Left lung (tissue), 14 donors: ENCODE measurements at places on chromosomes 11 and 22.
A peak's percentile ranks its signal among the peaks of the same experiment; 100 is the strongest.

DNA sequence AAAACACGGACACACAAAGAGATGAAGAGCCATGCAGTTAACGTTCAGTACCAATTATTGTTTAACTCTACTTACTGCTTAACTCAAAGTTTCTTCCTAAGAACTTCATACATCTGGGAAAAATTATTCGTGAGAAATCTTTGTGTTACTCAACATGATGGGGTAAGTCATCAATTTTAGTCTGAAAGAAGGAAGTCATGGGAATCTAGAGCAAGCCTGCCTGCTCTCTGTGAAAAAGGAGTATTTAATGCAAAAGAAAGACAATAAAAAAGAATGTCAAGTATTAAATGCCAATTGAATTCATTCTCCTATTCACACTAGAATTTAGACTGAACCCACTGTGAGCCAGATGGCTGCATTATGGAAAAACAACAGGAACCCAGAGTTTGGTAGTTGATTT lies 16.0 kb downstream of the TMEM123 start:
- H3K4me3 ChIP-seq: no peak overlapping the region
- no peak for DNase-seq
- H3K27me3 ChIP-seq: no peaks in the 10 kb centered on the region
- H3K36me3 ChIP-seq: peaks cover 12% of the 10 kb centered on the region

DNA sequence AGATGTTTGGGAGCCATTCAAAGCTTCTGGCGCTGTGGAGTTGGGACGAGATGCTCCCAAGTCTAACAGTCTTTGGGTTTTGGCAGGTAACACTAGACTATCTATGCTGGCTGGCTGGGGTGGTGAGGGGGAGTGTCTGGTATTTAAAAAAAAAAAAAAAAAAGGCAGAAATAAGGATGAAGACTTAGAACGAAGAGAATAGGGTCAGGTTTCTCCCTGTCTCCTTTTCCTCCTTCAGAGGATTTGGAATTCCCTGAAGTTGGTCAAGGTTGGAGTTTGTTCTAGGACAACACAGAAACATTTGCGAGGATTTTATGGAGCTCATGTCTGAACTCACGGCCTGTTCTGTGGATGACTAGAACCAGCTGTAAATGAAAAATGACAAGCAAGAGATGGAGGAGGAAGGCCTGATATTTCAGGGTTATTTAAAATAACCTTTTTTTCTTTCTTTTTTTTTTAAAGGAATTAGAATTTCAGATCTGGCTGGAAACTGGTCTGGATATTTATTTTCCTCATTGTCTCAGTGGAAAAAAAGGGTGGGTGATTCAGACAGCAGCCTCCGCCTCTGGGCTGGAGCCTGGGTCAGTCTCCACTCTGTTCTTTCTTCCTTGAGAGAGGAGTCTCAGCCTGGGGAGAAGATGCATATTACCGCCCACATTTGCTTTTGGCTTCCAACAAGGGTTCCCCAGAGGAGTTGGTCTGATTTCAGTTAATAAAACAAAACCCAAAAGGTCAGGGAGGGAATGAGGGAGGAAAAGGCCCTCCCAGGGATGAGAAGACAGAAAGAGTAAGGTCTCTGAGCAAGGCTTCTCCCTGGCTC lies 80.1 kb downstream of the USP35 start:
- H3K27me3 ChIP-seq: no peaks in the 10 kb centered on the region
- peak overlapping the region; percentile 66 for H3K27ac ChIP-seq
- no peaks in the 10 kb centered on the region for H3K4me1 ChIP-seq
- peaks cover 16% of the 10 kb centered on the region for H3K36me3 ChIP-seq
- no peak overlapping the region for H3K4me3 ChIP-seq

- no peaks in the 10 kb centered on the region for H3K27me3 ChIP-seq
- no peak overlapping the region for H3K27ac ChIP-seq
- no peaks in the 10 kb centered on the region for H3K36me3 ChIP-seq
These were observed 82.7 kb downstream of the PGR start for GRCh38 chr11:101046947-101047346.

DNA sequence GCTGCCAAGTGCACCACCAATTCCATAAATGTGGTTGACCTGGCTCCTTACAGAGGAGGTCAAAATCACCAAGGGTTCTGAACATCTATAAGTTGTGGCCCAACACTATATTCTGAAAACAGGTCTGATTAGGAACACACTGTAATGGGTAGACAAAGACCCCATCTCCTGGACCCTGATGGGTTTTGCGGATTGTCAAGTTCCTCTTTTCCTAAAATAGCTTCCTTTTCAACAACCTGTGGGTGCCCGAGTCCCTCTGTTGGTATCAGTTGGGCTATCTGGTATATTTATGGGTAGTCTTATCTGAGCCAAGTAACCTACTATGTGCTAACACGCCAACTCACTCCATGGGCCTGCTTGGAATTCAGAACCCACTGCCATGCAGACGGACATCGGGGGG lies 9.9 kb upstream of the CACNG2 start:
- DNase-seq: no peak
- no peaks in the 10 kb centered on the region for H3K36me3 ChIP-seq
- H3K4me1 ChIP-seq: no peaks in the 10 kb centered on the region
- H3K27me3 ChIP-seq: no peaks in the 10 kb centered on the region
- no peak overlapping the region for H3K4me3 ChIP-seq
- H3K27ac ChIP-seq: no peak overlapping the region

GRCh38 chr11:64571050-64571409 lies 20.0 kb upstream of the SLC22A12 start:
- no peak overlapping the region for H3K4me3 ChIP-seq
- H3K4me1 ChIP-seq: no peaks in the 10 kb centered on the region
- no peaks in the 10 kb centered on the region for H3K27me3 ChIP-seq

DNA sequence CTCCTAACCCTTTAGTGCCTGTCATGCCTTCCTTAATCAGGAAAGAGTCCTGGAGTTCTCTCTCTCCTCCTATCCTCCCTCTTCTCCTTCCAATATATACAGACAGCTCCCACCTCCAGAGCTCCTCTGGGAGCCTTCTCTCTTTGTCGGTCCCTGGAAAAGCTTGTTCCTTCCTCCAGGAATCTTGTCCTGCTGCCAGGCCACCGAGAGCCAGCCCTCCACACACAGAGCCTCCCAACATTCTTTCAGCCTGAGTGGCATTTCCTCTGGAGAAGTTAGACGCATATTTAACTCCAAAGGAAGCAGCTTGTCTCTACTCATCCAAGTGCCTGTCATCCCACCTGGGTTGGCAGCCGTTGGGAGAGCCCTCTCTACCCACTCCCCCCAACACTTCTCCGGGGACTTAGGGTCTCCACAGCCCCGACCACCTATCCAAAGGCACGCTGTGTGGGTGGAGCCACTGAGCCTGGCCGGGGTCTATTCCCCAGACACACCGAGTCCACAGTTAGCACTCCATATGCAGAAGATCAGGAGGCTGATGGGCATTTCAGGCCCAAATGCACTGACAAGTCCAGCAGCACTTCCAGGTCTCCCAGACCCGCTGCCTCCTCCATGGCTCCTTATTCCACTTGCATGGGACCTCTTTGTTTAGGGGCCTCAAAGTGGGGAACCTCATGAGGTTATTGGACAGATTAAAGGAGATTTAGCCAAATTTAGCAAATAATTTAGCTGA lies 31.1 kb downstream of the DKK3 start:
- no peaks in the 10 kb centered on the region for H3K36me3 ChIP-seq
- peaks cover 47% of the 10 kb centered on the region for H3K4me1 ChIP-seq

- H3K27me3 ChIP-seq: no peaks in the 10 kb centered on the region
These were observed 52.9 kb downstream of the SGSM3 start for GRCh38 chr22:40423310-40423688.

- H3K4me3 ChIP-seq: no peak overlapping the region
- H3K27ac ChIP-seq: no peak overlapping the region
- H3K4me1 ChIP-seq: peaks cover 16% of the 10 kb centered on the region
- no peaks in the 10 kb centered on the region for H3K36me3 ChIP-seq
- H3K27me3 ChIP-seq: no peaks in the 10 kb centered on the region
These were observed 36.3 kb upstream of the CBX7 start for GRCh38 chr22:39188809-39189208.

GRCh38 chr11:131703311-131703710 lies 332.9 kb downstream of the NTM start:
- no peaks in the 10 kb centered on the region for H3K27me3 ChIP-seq
- DNase-seq: no peak
- no peak overlapping the region for H3K27ac ChIP-seq
- H3K4me1 ChIP-seq: no peaks in the 10 kb centered on the region

DNA sequence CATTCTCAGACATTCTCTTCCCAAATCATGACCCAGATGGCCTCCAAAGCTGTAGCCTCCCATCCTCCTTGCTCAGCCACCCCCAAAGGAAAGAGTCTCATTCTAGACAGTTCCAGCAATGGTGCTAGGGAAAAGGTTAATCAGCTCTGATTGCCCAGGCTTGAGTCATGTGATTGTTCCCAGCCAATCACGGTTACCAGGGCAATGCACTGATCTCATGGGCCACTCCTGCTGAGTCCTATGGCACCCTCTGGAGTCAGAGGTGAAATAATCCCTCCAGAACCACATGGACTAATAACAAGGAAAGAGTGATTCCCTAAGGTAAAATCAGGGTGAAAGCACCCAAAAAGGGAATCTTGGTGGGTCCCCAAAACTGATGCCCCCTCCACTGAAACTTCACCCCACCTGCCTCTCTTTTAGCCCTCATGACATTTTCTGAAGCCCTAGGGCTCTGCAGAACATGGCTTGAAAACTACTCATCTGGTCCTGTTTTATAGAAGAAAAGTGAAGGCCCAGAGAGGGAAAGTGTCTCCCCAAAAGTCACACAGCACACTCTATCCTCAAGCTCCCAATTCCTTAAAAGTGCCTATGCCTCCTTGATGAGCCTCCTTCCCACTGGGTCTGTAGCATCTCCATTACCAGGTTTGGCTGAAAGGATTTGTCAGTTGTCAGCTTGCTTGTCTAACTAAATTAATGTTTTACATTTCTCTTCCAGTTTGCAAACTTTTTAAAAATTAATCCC lies 203.7 kb downstream of the MN1 start:
- no peaks in the 10 kb centered on the region for H3K27me3 ChIP-seq
- no peak overlapping the region for H3K4me3 ChIP-seq
- no peaks in the 10 kb centered on the region for H3K36me3 ChIP-seq
- DNase-seq: no peak
- no peak overlapping the region for H3K27ac ChIP-seq

- H3K36me3 ChIP-seq: no peaks in the 10 kb centered on the region
- H3K4me1 ChIP-seq: no peaks in the 10 kb centered on the region
- no peak overlapping the region for H3K4me3 ChIP-seq
- H3K27ac ChIP-seq: no peak overlapping the region
- no peaks in the 10 kb centered on the region for H3K27me3 ChIP-seq
- DNase-seq: peak; percentile 38
These were observed 12.5 kb downstream of the CCDC34 start for GRCh38 chr11:27350511-27350910.

DNA sequence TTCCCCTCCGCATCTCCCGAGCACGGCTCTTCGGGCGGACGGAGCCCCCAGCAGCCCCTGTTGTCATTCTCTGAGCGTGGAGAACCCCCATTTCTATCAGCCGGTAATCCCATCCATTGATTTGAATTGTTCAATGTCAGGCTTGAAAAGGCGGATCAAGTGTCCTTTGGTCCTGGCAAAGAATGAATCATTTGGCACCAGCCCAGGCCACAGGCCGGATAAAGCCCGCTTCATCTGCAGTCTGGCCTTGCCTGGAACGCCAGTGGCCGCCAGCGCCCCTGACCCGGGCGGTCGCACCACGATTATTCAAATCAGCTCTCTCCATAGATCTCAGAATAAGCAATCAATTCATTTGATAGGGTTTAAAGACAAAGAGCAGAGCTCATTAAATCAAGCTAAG lies 188.9 kb downstream of the BRD1 start:
- no peak overlapping the region for H3K4me3 ChIP-seq
- H3K27ac ChIP-seq: no peak overlapping the region
- no peaks in the 10 kb centered on the region for H3K36me3 ChIP-seq
- no peak for DNase-seq
- H3K27me3 ChIP-seq: no peaks in the 10 kb centered on the region
- H3K4me1 ChIP-seq: peaks cover 11% of the 10 kb centered on the region

DNA sequence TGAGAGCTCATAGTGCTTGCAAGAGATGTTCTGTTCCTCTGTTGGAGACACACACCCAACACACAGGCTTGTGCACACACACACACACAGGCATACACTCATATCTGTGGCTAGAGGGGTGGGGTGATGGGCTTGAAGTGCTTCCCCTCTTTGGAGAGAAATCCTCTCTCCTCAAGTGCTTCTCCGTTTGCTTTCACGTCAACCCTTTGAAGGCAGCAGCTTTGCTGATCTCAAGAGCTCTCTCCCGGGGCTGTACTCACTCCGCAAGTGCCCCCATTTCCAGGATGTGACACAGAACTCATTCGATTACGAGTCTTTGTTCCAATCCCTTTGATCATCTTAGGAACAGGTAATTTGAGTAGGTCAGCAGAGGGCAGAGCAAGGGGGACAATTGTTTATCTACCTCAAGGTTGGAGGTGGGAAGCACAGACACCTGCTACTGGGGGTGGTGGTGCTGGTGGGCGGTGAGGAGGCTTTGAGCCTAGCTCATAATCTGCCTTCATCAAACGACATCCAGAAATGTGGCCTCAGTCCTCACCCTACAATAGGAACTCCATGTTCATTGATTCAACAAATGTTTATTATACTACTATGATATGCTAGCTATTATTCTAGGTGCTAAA lies 529.8 kb upstream of the CADM1 start:
- H3K27me3 ChIP-seq: no peaks in the 10 kb centered on the region
- no peak overlapping the region for H3K27ac ChIP-seq
- H3K36me3 ChIP-seq: no peaks in the 10 kb centered on the region
- no peak for DNase-seq
- H3K4me3 ChIP-seq: no peak overlapping the region

DNA sequence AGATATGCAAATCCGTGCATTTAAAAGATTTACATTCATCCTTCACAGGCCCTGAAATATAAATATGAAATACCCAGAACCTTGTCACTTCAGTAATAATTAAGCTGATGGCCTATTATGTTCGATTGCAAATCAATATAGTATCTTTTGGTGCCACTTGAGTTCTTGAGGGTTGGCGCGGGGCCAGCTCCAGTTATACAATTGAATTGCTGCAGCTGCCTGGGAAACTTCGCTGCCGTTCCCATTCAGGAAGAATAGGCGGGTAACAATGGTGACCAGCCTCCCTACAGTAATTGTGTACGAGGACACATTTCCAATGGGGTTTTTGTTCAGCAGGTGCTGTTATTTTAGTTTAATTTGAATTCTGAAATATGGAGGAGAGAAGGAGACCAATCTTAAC lies 451.2 kb downstream of the INSC start:
- peaks cover 4% of the 10 kb centered on the region for H3K4me1 ChIP-seq
- H3K27me3 ChIP-seq: no peaks in the 10 kb centered on the region
- H3K27ac ChIP-seq: no peak overlapping the region
- DNase-seq: no peak
- no peaks in the 10 kb centered on the region for H3K36me3 ChIP-seq

- peaks cover 12% of the 10 kb centered on the region for H3K36me3 ChIP-seq
- H3K27ac ChIP-seq: no peak overlapping the region
- no peak overlapping the region for H3K4me3 ChIP-seq
- DNase-seq: no peak
- H3K4me1 ChIP-seq: peaks cover 11% of the 10 kb centered on the region
- no peaks in the 10 kb centered on the region for H3K27me3 ChIP-seq
These were observed 120.8 kb upstream of the APOA1 start for GRCh38 chr11:116958246-116958645.
